HAP-1 (cell line): ENCODE measurements at places on chromosomes 12 and 14.

DNA sequence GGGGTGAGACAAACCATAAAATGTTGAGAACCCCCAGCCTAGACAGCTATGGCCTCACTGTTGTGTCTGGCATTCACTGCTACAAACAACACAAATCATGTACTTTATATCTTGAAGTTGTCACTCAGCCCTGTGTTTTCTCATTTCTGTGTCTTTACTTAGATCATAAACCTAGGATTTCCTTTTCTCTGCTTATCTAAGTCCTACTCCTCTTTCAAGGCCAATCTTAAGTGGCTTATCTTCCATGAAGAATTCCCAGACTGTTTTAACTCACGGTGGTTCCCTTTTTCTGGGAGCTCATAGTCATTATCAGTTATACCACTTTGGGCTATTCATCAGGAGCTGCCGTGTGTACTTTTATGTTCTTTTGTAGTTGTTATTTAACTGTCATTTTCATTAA lies 42.1 kb downstream of the FLRT2 start:
- DNase-seq = no peak

DNA sequence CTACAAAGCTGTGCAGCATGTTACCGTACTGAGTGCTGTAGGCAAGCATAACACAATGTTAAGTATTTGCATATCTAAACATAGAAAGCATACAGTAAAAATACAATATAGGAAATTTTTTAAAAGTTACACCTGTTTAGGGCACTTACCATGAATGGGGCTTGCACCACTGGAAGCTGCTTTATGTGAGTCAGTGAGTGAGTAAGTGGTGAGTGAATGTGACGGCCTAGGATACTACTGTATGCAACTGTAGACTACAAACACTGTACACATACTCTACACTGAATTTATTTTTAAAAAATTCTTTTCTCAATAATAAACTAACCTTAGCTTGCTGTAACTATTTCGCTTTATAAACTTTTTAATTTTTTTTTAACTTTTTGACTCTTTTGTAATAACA lies 82.1 kb upstream of the FSCB start:
- DNase-seq = no peak

- no peak for DNase-seq
These were observed 252.6 kb downstream of the FOXN3 start for GRCh38 chr14:89164168-89165073.

DNA sequence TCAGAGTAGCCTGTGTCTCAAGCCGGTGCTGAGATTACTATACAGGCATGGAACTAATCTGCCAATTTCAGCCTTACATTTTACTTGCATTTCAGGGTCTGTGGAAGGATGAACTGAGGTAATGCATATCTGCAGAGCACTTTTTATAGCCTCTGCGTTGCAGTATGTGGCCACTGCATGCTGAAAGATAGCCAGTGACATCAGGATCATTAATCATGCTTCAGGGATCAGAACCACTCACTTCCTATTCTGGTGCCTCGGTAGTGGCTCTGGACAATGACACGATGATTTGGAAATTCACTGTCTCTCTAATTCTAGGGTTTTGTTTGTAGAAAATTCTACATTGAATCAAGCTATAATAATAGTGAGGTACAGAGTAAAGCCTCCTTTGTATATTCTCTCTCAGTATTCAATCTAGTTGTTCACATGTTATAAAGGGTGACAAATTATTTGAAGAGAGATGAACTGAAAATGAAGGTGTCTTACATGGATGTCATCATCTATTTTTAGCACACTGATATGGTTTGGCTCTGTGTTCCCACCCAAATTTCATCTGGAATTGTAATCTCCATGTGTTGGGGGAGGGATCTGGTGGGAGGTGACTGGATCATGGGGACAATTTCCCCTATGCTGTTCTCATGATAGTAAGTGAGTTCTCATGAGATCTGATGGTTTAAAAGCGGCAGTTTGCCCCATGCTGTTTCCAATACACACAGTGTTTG lies 554.3 kb upstream of the MIS18BP1 start:
- DNase-seq = no peak

- DNase-seq = no peak
These were observed 1.3 kb downstream of the ARID4A start for GRCh38 chr14:58299401-58300330.

- no peak for DNase-seq
These were observed 12.3 kb upstream of the KRT73 start for GRCh38 chr12:52630599-52631200.

- DNase-seq = no peak
These were observed at the start of gene PTGDR for GRCh38 chr14:52267501-52268278. Gene PTGDR, plus strand, starts transcription at chr14:52267698. Its CDS starts 117 bp downstream, at chr14:52267815.

DNA sequence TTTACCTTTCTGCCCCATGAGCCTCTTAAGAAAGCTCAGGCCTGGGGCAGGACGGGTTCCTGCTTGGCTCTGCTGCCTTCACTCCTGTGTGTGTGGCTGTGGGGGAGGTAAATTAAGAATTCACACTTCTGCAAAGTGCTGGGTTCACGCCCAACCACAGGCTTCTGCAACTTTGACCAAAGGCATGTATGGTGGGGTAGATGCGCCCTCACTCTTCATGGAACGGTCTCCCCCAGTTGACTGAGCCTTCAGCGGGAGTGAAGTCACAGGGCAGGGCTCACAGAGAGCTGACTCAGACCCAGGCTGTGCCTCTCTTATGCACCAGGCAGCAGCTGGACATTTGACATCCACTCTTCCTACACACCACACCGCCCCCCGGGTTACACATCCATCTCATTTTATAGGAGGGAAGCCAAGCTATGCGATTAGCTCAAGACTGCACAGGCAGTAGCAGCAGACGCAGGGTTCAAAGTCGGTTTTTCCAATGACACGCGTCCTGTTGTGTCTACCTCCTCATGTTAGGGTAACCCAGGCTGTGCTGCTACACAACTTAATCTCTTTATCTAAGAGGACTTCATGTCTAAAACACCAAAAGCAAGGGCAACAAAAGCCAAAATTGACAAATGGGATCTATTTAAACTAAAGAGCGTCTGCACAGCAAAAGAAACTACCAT lies 15.4 kb upstream of the BCL11B start:
- DNase-seq = no peak

GRCh38 chr12:10553148-10553547 lies 47.5 kb downstream of the EIF2S3B start:
- no peak for DNase-seq

DNA sequence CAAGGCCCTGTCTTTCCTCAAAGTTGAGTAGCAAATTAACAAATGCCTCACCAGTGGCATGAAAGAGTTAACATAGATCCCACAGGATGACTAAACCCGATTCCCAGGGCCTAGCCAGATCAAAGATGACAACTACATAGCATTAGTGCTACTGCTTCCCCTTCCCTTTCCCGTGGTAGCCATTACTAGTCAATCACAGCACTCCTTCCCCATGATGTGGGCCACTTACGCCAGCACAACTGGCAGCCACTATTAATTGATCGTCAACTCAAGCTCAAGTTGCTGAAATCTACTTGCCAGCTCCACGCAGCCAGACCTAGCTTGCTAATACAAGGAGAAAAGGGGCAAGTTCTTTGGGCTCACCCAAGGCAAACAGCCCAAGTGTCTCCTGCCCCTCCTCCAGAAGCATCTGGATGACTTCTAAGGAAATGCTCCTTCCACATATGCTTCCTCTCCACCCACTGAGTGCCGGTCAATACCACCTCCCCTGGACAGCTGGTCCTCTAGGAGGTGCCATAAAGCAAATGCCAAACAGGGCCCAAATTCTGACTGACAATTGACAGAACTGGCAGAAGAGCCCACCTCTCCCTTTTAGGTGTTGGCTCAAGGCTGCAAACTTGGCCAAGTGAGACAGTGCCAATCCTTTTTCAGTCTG lies 72.6 kb downstream of the NUAK1 start:
- no peak for DNase-seq

- DNase-seq = no peak
These were observed 364.3 kb downstream of the TMEM121 start for GRCh38 chr14:105890474-105891220.

DNA sequence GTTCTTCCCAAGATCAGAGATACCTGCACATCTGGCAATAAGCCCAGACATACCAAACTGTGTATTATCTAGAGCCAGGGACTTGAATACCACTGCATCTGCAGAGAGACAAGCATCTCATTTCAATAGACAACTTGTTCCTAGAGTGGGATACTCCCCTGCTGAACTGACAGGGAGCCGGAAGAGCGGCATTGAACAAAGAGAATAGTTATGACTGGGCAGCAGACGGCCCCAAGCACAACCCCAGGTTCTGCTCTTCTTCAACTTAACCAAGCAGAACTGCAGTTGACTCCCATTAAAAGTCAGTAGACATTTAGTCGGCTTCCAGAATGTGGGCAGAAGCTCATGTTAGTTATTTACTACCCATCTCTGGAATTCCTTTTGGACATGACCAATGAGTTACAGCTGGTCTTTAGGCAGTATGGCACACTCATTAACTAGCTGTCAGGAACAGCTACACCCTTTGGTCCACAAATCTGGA lies 112.9 kb downstream of the HMGA2 start:
- DNase-seq = no peak

DNA sequence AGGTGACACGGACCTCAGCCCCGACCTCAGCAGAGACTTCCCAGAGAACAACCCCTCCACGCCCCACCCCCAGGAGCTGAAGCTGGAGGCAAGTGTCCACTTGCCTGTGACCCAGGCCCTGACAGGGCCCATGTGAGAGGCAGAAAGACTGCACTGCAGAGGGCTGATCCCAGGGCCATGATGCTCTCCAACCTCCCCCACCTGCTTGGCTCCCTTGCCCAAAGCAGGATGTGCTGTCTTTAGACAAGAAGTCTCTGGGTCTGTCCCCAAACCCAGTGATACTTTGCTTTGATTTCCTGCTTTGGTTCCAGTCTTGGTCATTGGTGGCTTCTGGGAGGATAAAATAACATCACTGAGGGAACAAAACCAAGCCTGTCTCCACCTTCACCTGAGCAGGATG lies 59.4 kb downstream of the BCL11B start:
- no peak for DNase-seq

GRCh38 chr12:106747973-106748436 lies 26.5 kb upstream of the RIC8B start:
- no peak for DNase-seq

GRCh38 chr12:96294831-96295230 lies 100.7 kb downstream of the ELK3 start:
- DNase-seq = no peak

DNA sequence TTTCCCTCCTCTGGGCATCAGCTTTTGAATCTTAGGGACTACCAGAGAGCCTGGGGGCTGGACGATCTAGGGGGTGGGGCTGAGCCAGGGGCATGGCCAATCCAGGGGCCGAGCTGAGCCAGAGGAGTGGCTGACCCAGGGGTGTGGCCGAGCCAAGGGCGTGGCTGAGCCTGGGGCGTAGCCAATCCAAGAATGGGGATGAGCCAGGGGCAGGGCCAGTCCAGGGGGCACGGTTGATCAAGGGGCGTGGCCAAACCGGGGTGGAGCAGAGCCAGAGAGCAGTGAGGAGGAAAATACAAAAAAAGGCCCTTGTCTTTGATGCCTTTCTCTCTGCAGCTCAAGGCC lies 219.3 kb upstream of the NOS1 start:
- peak; percentile 70 for DNase-seq

DNA sequence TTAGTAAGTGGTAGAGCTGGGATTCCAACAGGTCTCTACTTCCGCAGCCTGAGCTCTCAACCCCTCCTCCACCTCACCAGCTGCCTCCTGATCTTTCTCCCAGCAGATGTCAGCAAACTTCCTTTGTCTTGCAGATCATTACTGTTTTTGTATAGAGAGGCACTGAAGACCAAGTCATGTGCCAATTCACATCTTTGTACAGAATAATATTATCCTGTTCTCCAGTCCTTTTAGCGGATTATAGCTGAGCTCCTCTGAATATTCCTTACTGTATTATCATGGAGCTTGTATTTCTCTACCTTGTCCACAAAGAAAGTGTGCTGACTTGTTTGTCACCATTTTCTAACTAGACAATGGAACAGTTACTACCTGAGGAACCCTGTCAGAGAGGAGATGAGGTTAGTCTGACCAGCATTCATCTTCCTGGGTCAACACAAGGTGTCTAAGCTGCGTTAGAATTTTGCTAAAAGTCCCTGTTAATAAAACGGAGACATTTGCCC lies 142.3 kb upstream of the ARHGAP5 start:
- peak; percentile 99 for DNase-seq

DNA sequence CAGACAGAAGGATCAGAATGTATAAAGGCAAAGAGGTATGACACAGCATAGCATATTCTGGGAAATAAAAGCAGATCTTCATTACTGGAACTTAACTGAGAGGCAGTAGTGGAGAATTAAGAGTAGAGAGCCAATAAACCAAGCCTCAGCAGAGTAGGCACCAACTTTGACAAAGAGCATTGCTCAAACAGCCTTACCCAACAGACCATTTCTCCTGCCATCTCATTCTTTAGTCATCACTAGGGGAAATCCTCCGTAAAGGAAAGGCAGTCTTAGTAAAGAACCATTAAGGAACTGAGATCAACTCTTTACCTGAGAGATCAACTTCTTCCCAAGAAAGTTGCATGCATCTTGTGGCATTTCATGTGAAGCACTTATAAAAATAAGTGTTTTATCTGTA lies 36.6 kb downstream of the SENP1 start:
- DNase-seq = no peak

GRCh38 chr12:49108958-49109404 lies 1.7 kb downstream of the LMBR1L start:
- no peak for DNase-seq

GRCh38 chr14:62847168-62847567 lies 198.1 kb downstream of the KCNH5 start:
- DNase-seq = no peak

DNA sequence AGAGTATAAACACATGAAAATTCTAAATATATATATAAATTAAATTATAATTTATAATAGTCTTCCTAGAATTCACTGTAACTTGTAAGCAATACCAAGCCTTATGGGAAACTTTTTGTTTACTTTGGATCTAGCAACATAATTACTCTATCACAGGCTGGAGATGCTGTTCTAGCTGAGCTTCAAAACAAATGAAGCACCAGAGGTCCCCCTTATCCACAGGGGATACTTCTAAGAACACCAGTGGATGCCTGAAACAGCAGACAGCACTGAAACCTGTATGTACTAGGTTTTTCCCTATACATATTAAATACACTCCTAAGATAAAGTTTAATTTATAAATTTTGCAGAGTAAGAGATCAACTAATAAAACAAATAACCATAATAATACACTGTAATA lies 96.6 kb downstream of the CDK17 start:
- DNase-seq = no peak

GRCh38 chr14:79658221-79658620 lies 553.1 kb downstream of the DIO2 start:
- no peak for DNase-seq

GRCh38 chr12:24562771-24563431 lies 386.0 kb downstream of the BCAT1 start:
- peak; percentile 53 for DNase-seq

DNA sequence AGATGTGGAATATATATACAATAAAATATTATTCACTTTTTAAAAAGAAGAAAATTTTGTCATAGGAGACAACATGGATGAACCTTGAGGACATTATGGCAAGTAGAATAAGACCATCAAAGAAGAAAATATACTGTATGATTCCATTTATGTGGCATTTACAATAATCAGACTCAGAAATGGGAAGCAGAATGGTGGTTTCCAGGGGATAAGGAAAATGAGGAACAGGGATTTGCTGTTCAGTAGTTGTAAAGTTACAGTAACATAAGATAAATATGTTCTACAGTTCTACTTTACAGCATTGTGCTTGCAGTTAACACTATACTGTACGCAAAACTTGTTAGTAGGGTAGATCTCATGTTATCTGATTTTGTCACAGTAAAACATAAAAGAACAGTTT lies 1271.0 kb downstream of the LRFN5 start:
- DNase-seq = no peak

GRCh38 chr12:29694002-29694401 lies 89.7 kb downstream of the TMTC1 start:
- no peak for DNase-seq

- no peak for DNase-seq
These were observed 6.9 kb downstream of the GALNT4 start for GRCh38 chr12:89517720-89518119.
